ENCODE measurements at places on chromosomes 1 and 21.

DNA sequence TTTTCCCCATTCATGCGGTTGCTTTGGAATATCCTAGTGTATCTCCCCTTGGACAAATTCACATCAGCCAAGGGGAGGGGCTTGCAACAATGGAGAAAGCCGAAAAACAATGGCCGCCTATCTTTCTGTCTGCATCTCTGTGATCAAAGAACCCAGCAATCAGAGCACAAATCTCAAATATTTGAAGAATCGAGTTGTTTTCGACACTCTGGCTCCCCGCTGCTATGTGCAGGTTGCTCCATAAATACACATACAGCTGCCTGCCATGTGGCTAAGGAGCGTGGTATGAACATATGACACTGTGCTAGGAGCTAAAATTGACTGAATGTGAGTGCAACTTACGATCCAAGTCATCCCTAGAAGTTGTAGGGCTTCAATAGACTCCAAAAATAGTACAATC is 8.5 kb downstream of the CFHR4 start:
- no peak for DNase-seq

DNA sequence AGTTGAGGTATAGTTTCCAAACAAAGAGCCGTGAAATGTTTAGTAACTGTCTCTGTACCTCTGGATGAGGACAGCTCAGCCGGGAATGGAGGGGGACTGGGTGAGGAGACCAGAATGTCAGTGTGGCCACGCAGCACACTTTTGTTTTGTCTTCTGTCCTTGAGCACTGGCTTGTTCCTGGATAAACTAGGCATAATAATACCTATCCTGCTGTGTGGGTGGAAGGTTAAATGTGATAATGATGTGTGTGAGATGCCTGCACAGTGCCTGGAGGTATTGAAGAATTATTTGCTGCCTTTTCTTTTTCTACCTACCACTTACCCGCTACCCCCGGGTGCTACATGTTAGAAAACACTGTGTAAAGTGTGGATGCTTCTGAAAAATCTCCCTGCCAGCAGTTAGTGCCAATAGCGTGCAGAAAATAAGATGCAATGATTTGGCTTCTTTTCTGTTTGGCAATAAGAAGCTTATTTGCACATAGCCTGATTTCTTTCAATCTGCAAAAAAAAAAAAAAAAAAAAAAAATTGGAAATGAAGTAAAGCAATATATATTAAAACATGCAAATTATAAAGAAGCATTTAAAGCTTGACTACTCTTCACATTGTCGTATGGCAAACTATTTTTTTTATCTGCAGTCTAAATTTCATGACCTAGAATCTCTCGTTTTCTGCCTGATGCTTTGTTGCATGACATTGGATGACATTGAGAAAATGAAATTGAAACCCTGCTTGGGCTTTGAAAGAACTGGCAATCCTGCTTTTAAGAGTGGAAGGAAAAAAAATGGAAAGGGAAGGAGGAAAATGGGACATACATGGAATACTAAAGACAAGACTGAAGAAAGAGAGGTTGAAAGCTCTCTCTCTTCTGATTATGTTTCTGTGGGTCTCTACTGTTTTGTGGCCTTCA is 89.5 kb downstream of the DISC1 start:
- no peak for DNase-seq

DNA sequence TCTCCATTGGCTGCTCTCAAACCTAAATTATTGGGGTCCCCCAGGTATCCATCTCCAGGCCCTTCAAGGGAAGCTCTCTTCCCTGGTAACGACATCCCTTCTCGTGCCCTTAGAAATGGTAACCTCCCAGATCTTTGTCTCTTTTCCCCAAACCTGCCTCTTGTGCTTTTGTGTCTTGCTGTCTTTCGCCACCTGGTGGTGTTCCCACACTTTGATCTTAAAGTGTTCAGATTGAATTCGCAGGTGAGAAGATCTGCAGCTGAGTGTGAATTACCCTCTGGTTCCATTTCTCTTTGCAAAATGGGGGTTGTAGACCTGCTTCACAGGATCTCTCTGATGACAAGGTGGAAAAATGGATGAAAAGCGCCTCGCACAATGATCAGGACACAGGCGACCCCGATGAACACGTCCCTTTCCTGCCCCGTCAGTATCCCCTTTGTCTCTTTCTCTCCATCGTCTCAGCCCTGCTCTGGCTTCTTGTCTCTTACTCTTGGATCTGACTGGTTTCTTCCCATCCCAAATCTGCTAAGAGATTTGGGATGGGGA is 53.1 kb downstream of the DOP1B start:
- DNase-seq = peak; percentile 69

- no peak for DNase-seq
Measured at GRCh38 chr1:84675631-84676030, 14.6 kb downstream of the SSX2IP start.

DNA sequence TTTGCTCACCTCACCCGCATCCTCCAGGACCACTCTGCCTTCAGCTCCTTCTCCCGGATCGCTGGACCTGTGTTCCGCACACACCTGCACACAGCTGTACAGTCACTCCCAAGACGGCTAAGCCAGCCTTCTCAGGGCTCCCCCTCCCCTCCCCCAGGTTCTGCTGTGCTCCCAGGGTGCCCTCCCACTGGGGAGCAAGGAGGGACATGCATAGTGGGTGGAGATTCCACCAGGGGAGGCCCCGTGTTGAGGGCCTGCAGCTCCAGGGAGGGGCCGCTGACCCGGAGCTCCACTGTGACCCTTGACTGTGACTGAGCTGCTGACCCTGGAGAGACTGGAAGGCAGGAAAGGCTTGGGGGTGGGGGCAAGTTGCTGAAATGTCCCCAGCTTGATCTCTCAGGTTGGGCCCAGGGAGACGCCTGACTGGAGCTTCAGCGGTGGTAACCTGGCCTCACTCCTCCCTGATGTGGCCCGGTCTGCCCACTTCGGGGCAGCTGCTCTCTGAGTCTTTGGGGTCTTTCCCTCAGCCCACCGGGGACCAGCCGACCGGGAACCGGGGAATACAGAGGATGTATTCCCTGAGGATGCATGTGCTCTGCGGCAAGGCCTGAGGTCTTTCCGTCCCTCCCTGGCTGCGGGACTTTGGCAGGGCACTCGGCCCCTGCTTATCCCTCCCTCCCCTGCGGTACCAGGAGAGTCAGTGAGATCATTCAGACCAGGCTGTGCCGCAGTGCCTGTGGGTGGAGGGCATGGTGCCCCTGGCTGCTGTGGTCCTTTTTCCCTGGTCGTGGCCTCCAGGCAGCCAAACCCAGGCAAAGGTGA is 28.6 kb upstream of the PLCH2 start:
- DNase-seq = no peak

DNA sequence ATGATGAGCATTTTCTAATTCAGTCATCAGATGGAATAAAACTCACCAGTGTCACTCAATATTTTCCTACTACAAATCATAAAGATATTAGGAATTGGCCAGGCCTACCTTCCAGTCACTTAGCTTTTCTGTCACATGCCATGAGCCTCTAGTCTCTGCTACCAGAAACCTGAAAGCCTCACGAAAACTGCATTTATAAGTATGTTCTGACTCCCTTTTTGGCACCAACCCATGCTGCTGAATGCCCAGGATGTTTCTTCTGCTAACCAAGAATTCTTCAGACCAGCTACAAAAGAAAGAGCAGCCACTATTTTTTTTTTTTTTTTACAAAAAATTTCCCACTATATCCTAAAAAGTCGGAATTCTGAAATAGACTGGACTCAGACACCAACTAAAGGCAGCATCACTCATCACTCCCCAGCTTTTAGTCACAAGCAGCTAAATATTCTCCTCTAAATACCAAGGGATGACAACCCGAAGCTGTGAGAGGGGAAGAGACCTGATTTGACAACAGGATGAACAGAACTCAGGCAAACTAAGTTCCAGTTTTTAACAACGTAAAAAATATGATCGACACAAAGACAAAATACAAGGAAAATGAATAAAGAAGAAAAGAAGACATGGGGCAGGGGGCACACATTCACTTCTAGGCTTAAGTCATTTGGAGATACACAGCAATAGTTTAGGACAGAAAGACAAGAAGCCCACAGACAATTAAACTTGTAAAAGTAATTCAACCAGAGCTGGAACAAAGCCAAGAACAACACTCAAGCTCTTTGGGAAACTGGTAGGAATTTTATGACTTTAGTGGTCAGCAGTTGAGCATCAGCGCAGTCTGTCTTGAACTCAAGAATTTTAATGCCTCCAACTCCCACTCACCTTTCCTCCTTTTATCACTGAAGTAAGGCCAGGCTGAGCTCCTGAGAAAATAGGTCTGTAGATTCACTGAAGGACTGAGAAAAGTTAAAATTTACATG is 1.7 kb downstream of the DCAF8 start:
- DNase-seq = peak; percentile 44

- no peak for DNase-seq
Measured at GRCh38 chr1:23394181-23394580, 24.5 kb upstream of the ZNF436 start.

GRCh38 chr21:27315373-27315772 is 348.5 kb upstream of the ADAMTS5 start:
- DNase-seq = no peak

GRCh38 chr1:77661696-77662095 is 20.8 kb downstream of the ZZZ3 start:
- DNase-seq = no peak

GRCh38 chr1:107782217-107782845 is 182.6 kb downstream of the VAV3 start:
- DNase-seq = peak; percentile 87

DNA sequence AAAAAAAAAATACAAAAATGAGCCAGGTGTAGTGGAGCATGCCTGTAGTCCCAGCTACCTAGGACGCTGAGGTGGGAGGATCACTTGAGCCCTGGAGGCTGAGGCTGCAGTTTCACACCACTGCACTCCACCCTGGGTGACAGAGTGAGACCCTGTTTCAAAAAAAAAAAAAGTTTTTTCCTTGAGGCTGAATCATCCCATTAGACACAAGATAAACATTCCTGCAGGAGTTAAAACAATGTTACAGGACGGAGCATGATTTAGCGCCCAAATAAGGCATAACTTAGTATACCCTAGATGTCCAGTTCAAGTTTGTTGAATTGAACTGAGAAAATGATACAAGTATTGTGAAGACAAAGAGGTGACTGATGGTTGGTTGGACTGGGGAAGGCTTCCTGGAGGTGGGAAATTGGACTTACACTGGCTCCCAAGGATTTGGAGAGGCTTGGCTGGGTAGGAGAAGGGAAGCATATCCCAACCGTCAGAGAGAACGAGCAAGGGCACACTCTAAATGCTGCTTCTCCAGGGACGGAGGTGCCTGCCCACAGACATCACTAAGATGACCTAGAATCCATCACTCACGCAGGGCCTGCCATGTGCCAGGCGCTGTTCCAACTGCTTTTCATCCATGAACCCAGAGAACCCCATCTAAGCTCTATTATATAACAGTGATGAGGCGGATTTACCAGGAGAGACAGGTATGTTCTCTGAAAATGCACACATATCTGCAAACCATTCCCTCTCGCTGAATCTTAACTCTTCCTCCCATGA is 610.6 kb downstream of the KIF26B start:
- DNase-seq = no peak

GRCh38 chr1:39533442-39533841 is 42.0 kb downstream of the BMP8A start:
- DNase-seq = no peak

GRCh38 chr1:230823931-230824381 is 44.4 kb downstream of the C1orf198 start:
- no peak for DNase-seq

DNA sequence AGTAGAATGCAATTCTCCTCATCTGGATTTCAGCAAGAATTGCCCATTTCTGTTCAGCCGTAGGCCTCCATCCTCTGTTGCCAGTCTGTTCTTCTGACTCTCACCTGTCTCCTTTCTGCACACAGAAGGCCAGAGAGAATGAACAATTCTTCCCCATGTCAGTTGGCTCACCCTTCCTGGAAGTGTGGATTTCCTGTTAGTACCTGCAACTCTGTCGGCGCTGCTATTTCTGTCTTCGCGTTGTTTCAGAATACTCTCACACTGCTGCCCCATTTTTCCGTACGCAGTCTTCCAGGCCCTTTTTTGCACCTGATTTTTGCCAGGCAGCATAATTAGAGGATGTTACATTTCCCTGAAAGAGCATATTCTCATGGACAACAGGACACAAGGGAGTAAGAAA is 200.7 kb downstream of the FGGY start:
- DNase-seq = no peak

Measured in hematopoietic multipotent progenitor cell treated with erythropoietin and hydrocortisone succinate and interleukin-3 and kit ligand, for 6 days (in vitro differentiated cells).